ENCODE measurements at places on chromosomes 11 and 22.

GRCh38 chr11:132901638-132902471 lies 630.4 kb downstream of the OPCML start:
- no peak for DNase-seq

GRCh38 chr11:7251836-7252682 lies at the start of gene SYT9:
SYT9 (plus strand) TSS chr11:7251904; CDS start chr11:7252187, 283 bp downstream.
- DNase-seq, result peak; percentile 19

GRCh38 chr11:115222863-115223530 lies 281.2 kb downstream of the CADM1 start:
- no peak for DNase-seq

- DNase-seq, result no peak
Observed at GRCh38 chr11:117479372-117479771, 151.7 kb downstream of the CEP164 start.

DNA sequence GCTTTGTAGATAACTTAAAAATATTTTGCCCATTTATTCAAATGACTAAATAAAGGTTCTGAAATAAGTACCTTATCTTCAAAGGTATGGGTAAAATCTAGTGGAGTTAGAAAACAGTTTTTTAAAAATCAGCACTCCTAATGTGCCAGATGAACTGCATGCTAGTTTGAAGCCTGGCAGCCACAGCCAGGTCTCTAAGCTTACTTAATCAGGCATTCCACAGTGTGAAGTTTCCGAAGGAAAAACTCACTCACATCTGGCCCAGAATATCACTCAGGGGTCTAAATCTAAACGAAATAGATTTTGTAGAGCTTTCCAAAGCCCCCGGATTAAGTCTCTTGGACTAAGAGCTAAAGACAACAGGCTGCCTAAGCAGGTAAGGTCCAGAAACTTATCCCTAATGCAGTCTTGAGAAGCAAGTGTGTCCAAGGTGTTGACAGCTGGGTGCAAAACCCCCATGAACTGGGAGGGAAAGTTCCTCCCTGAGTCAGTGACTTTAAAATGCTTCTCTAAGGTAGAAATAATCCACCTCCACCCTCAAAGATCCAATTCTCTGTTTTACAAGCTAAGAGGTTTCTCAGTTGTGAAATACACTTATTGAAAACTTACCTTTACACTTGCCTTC lies 157.6 kb downstream of the FCHSD2 start:
- no peak for DNase-seq

DNA sequence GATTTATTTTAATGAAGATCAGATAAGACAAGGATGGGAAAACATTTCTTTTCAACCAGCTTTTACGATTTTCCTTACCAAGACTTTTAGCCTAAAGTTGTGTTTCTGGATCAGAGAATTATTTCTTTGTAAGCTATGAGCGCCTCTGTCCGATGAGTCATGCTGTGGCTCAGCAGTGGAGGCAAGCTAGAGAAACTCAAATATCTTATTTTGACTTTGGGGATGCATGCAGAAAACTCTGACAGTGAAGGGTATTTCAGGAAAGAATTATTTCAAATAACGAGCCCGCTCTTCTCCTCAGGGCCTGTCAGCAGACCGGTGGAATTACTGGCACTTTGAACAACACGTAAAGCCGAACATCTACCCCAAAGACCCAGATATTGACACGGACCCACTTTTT lies 77.9 kb upstream of the OR5AK2 start:
- DNase-seq, result no peak

- no peak for DNase-seq
Observed at GRCh38 chr11:128615076-128615475, 27.7 kb upstream of the ETS1 start.
